ENCODE measurements at places on chromosomes 1 and 21. TPM values are rescaled to one million over a fixed set of nuclear protein-coding genes. Genes with fewer than 3 reads are reported as not detected.
A peak's percentile ranks its signal among the peaks of the same experiment; 100 is the strongest.

DNA sequence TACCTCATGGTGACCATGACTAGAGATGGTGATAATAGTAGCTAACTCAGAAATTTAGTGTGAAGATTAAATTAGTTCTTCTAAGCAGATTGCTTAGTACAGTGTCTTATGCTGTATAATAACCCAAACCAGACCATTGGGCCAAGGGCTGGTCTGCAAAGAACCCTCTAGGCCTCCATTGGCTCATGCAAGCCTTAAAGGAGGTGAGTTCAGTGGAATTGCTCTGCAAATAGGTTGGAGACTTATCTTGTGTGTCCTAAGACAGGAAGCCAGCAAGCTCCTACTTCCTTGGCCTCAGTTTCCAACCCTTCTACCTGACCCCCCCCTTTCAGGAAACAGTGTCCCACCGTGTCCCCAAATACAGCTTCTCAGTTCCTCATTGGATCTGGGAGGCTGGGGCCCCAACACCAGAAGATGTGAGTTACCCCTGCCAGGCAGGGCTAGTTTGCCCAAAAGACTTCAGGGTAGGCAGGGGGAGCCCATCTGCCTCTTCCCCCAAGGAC lies 1.9 kb upstream of the MEF2D start:
- H3K4me1 ChIP-seq, result peaks cover 68% of the 10 kb centered on the region
- H3K27ac ChIP-seq, result peak overlapping the region; percentile 95
- no peaks in the 10 kb centered on the region for H3K27me3 ChIP-seq
- peaks cover 4% of the 10 kb centered on the region for H3K36me3 ChIP-seq
- H3K4me3 ChIP-seq, result peak overlapping the region; percentile 72

- H3K4me3 ChIP-seq, result no peak overlapping the region
- H3K27me3 ChIP-seq, result no peaks in the 10 kb centered on the region
Measured at GRCh38 chr1:21021311-21021710, 155.4 kb downstream of the EIF4G3 start.

DNA sequence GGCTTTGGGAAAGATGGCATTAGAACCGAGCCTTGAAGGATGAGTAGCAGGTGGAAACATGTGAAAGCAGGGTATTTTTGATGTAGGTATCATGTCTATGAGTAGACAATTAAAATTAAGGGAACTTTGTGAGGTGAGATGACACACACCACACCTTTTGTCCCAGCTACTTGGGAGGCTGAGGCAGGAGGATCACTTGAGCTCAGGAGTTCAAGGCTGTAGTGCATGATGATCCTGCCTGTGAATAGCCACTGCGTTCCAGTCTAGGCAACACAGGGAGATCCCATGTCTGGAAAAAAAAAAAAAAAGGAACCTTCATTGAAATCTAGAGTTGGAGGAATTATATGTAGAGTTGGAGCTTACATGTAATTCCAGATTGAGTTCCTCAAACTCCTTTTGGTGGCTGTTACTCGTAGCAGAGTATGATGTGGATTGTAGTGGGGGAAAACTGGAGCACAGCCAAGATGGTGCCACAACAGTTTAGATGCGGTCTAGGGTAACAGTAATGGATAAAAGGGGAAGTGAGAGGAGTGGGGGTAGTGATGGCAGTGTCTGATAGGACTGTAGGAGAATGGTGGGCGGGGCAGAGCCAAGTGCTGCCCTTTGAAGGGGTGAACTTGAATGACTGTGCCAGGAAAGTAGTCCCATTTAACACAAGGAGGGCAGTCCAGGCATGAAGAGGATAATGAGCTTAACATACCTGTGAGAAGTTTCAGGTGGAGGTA lies 17.4 kb downstream of the AK4 start:
- DNase-seq, result peak; percentile 4
- peaks cover 10% of the 10 kb centered on the region for H3K27me3 ChIP-seq
- H3K27ac ChIP-seq, result no peak overlapping the region
- peaks cover 8% of the 10 kb centered on the region for H3K4me1 ChIP-seq
- peaks cover 14% of the 10 kb centered on the region for H3K36me3 ChIP-seq
- no peak overlapping the region for H3K4me3 ChIP-seq

MYOC gene
- total RNA-seq, result not detected

GPA33 gene
- not detected for total RNA-seq

CFH gene
- total RNA-seq, result 0.38 TPM

DNA sequence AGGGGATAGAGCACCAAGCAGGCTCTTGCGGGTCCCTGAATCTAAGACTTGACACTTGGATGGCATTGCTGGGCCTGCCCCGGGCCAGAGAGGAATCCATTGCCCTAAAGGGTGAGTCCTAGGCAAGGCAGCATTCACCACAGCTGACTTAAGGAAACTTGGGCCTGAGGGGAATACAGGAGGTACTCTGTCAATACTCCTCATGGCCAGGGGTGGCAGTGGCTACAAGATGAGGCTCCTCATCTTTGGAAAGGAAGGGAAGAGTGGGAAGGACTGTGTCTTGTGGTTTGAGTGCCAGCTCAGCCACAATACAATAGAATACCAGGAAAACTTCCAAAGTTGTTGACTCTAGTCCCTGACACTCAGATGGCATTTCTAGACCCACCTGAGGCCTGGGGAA lies 5.1 kb downstream of the KRTAP22-1 start:
- no peak overlapping the region for H3K4me3 ChIP-seq
- no peaks in the 10 kb centered on the region for H3K36me3 ChIP-seq
- H3K4me1 ChIP-seq, result no peaks in the 10 kb centered on the region
- H3K27ac ChIP-seq, result no peak overlapping the region
- peaks cover 1% of the 10 kb centered on the region for H3K27me3 ChIP-seq

DNA sequence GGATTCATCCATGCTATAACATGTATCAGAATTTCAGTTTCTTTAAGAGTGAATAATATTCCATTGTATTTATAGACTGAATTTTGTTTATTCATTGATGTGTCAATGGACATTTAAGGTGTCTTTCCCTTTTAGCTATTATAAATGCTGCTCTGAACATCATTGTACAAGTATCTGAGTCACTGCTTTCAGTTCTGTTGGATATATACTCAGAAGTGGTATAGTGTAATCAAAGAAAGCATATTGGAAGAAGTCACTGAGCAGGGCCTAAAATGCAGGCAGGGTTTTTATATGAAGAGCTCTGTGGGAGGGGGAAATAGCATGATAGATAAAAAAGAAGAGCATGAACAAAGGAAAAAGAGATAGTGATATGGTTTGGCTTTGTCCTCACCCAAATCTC lies 22.5 kb downstream of the TYW3 start:
- no peak for DNase-seq

GRCh38 chr1:84781946-84782771 lies 91.9 kb upstream of the SSX2IP start:
- H3K27me3 ChIP-seq, result peaks cover 4% of the 10 kb centered on the region
- no peaks in the 10 kb centered on the region for H3K36me3 ChIP-seq
- DNase-seq, result peak; percentile 88
- H3K4me3 ChIP-seq, result peak overlapping the region; percentile 63
- H3K27ac ChIP-seq, result no peak overlapping the region

DNA sequence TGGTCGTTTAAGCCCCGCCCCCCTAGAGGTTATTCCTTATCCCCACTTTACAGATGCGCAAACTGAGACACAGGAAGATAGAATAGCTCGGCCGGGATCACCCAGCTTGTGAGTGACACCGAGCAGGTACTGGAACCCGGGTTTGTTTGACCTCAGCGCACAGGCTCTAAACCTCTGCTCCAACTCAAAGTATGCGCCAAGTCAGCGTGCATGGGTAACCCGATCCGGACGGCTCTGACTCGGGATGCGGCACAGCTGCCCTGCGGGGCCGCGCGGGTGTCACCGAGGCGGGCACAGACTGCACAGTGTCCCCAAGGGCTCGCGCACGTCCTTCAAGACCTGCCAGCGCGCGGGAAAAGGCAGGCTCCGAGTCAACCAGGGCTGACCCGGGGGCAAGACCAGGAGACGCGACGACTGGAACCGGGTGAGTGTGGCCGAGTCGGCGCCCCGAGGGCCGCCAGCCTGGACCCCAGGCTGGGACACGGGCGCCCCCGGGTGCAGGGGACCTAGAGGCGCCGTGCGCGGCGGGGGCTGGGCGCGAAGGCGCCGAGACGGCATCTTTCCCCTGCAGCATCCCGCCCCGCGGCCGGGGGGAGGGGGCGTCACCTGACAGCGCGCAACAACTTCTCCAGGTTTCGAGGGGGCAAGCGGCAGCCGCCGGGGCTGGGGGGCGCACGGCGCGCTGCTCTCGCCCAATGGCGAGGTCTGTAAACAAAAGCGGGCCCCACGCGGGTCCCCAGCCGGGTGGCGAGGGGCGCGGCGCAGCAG lies 101.9 kb upstream of the SOD1 start:
- H3K27me3 ChIP-seq, result peaks cover 34% of the 10 kb centered on the region
- peaks cover 9% of the 10 kb centered on the region for H3K36me3 ChIP-seq
- peak; percentile 18 for DNase-seq
- H3K4me1 ChIP-seq, result peaks cover 47% of the 10 kb centered on the region

GRCh38 chr1:203480525-203481084 lies 5.0 kb downstream of the PRELP start:
- no peaks in the 10 kb centered on the region for H3K36me3 ChIP-seq
- H3K27me3 ChIP-seq, result peaks cover 5% of the 10 kb centered on the region
- no peak overlapping the region for H3K4me3 ChIP-seq

GRCh38 chr1:32241001-32241763 lies 5.8 kb upstream of the FAM167B start:
- DNase-seq, result peak; percentile 66
- peak overlapping the region; percentile 59 for H3K27ac ChIP-seq
- H3K4me3 ChIP-seq, result peak overlapping the region; percentile 80

DNA sequence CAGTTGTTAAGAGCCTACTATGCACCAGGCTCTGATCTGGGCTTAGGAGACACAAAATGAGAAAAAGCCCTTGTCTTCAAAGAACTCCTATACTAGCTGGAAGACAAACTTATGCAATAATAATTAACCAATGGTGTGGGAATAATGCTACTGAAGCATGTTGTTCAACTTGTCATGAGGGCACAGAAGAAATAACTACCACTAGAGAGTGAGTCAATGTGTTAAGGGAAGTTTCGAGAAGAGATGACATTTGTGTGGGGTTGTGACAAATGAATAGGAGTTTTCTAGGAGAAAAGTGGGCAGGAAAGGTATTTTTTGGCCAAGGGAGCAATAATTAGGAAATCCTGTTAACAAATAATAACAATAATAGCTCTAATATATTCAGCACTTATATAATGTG lies 205.0 kb downstream of the PDE4B start:
- H3K4me1 ChIP-seq, result no peaks in the 10 kb centered on the region
- no peak overlapping the region for H3K27ac ChIP-seq
- no peaks in the 10 kb centered on the region for H3K36me3 ChIP-seq
- DNase-seq, result no peak

DNA sequence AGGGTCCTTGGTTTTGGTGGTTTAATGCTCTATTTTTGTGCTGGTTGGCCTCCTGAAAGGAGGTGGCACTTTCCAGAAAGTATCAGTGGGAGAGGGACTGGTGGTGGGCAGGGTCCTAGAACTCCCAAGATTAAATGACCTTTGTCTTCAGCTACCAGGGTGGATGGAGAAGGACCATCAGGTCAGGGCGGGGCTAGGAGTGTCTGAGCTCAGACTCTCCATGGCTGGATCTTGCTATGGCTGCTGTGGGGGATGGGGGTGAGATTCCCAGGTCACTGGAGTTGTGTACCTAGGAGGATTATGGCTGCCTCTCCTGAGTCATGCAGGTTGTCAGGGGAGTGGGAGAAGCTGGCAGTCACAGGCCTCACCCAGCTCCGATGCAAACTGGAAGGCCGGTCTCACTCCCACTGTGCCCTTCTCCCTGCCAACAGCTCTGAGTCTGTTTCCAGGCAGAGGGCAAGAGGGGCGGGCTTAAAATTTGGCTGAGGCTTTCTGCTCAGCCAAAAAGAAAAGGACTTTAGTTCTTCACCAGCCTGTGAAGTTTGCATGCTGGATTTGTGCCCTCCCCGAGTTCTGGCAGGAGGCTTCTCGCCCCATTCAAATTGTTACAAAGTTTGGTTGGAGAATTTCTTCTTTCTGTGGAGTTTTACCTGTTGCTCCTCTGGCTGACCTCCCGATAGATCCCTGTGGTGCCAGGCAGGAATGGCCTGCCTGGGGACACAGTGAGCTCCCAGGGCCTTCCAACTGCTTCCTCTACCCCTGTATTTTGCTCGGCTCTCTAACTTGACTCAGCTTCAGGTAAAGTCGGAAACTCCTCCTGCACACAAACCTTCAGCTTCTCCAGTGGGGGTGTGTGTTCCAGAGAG lies 13.1 kb upstream of the KYAT3 start:
- H3K4me1 ChIP-seq, result peaks cover 30% of the 10 kb centered on the region
- no peak for DNase-seq
- H3K4me3 ChIP-seq, result no peak overlapping the region
- no peaks in the 10 kb centered on the region for H3K27me3 ChIP-seq

LAMB3 gene
- total RNA-seq, result 0.70 TPM

DNA sequence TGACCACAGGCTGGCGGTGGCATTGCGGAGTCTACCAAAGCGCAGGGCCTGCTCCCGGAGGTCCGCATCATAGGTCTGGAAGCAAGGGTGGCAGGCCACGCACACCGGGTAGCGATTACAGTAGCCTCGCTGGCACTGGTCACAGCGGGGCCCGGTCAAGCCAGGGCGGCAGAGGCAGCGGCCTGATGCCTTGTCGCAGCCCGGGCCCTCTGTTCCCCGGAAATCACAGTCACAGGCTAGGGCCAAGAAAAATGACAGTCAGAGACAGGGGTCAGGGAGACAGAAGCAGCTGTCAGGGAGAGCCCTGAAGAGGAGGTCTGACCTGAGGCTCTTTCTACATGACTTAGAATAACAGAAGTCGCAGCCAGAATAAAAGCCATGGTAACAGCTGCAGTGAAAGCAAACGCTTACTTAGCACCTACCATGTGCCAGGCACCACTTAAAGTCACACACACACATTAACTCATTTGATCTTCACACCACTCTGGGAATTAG lies 26.4 kb downstream of the LAMB3 start:
- no peak for DNase-seq
- no peak overlapping the region for H3K4me3 ChIP-seq
- peaks cover 2% of the 10 kb centered on the region for H3K27me3 ChIP-seq
- H3K4me1 ChIP-seq, result no peaks in the 10 kb centered on the region
- no peak overlapping the region for H3K27ac ChIP-seq
- no peaks in the 10 kb centered on the region for H3K36me3 ChIP-seq

DNA sequence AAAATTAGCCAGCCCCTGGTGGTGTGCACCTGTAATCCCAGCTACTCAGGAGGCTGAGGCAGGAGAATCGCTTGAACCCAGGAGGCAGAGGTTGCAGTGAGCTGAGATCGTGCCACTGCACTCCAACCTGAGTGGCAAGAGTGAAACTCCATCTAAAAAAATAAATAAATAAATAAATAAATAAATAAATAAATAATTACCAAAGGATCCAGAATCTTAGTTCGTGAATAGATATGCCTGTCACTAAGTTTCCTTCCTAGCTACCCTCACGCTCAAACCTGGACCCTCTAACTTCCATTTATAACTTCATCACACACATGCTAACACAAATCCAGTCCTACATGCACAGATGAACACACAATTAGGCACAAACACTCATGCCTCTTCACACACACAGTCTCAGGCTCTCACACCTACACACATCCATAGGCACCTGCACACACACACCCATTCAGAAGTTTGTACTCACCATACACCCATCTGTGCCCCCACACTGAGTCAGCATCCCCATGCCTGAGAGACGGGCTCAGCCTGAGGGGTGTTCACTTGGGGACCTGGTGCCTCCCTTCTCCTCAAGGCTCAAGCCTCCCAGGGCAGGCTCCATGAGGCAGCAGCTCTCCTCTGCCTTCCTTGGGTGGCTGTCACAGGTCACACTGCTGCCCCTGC lies 61.5 kb downstream of the LACTBL1 start:
- no peaks in the 10 kb centered on the region for H3K27me3 ChIP-seq
- no peaks in the 10 kb centered on the region for H3K4me1 ChIP-seq
- no peak overlapping the region for H3K27ac ChIP-seq

- H3K4me1 ChIP-seq, result peaks cover 10% of the 10 kb centered on the region
- peaks cover 12% of the 10 kb centered on the region for H3K36me3 ChIP-seq
- no peaks in the 10 kb centered on the region for H3K27me3 ChIP-seq
- no peak overlapping the region for H3K4me3 ChIP-seq
- no peak overlapping the region for H3K27ac ChIP-seq
- no peak for DNase-seq
Measured at GRCh38 chr1:156050376-156050775, 3.2 kb downstream of the UBQLN4 start.
